Stimulated activated CD8-positive, alpha-beta memory T cell treated with anti-CD3 and anti-CD28 coated beads, Interleukin-4, amount 100 ng/mL, for 1 hour (primary cell): ENCODE measurements at places on chromosomes 16 and 17.

DNA sequence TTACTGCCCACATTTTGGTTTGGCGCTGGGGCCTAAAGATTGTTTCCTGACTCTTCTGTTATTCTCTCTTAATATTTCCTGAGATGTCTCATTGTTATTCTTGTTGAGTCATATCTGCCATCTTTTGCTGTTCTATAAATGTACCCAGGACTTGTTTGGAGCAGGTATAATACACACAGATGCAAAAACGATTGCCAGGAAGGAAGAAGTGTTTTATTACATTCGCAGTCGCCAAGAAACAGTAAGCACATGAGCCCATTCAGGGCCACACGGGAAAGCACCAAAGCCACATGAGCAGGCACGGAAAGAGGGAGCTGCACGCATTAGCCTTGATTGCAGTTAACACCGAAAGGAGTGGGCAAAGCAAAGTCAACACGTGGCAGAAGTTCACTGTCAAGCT is 70.2 kb downstream of the ARHGAP44 start:
- DNase-seq = no peak

DNA sequence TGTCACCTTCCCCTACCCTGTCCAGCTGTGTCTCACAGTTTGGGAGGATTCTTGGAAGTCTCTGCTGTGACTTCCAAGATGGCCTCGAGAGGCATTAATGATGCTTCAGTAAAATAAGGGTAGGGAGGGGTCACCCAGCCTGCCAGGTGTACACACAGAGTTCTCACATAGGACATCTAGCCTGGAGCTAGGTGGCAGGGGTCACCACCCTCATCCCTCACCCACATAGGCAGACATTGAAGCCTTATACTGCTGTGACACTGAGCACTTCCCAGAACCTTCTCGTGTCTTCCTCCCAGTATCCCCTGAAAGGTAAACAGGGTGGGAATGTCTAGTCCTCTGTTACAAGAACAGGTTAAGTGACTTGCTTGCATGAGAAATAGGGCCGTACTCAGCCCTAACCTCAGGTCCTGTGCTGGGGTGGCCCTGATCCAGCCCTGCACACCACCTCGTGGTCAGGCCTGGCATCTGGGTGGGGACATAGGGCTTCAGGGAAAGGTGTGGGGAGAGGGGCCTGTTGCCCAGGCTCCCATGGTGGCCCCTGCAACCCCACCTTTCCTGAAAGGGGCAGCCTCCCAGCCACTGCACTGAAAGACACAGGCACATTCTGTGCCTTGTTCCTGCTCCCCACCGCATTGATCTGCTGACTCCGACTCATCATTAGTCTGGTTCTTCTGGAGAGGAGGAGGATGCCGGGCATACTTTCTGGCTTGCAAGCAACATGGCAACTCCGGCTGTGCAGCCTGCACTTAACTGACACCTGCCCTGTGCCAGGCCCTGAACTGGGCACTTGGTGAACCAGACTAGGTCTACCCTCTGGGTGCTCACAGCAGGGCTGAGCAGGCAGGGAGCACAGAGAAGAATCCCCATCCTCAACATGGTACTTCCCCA is 3.6 kb upstream of the MMP15 start:
- DNase-seq = no peak

DNA sequence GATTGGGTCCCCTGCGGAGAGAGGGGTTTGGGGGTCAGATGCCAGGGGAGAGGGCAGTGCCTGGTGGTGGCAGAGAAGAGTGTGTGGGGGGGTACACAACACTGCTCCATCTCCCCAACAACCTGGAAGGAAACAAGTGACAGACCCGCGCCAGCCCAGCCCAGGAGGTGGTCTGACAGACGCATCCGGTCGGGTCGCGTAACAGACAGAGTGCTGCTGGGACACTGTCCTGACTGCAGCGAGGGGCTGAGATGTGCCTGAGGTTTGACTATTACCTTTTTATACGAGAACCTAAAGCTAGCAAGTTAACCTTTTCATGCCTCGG is 16.2 kb downstream of the UNC13D start:
- no peak for DNase-seq

DNA sequence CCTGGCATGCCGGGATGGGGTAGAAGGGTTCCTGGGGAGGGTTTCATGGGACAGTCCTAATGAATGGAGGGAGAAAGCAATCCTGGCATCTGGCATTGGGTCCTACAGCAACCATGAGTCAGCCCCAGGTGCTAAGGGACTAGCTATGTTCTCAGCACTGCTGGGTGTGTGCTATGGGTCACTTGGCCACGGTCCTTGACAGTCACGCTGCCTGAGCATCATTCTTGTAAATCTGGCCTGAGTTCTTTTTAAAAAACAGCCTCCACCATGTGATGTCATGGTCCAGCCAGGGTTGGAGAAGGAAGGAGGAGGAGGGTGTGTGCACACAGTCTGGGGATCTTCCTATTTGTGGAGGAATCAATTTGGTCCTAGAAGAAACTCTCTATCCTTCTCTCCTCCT is 6.2 kb upstream of the RAMP2 start:
- DNase-seq = no peak

- no peak for DNase-seq
Observed at GRCh38 chr16:54544553-54545180, 258.1 kb upstream of the IRX3 start.

DNA sequence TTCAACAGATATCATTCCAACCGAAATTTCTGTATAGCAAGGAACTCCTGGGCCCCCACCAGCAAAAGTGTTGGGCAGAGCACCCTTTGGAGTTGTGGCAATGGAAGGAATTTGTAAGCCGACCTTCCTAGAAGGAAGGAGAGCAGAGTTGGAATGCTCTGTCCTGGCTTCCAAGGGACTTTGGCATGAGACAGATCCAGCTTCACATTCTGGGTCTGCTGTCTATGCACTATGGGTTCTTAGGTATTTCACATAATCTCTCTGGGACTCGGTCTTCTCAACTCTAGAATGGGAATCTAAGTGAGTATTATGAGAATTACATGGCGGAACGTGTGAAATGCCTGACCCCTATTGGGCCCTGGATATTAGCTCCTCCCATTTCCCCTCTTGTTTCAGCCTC is 63.2 kb upstream of the MARCHF10 start:
- DNase-seq = no peak

DNA sequence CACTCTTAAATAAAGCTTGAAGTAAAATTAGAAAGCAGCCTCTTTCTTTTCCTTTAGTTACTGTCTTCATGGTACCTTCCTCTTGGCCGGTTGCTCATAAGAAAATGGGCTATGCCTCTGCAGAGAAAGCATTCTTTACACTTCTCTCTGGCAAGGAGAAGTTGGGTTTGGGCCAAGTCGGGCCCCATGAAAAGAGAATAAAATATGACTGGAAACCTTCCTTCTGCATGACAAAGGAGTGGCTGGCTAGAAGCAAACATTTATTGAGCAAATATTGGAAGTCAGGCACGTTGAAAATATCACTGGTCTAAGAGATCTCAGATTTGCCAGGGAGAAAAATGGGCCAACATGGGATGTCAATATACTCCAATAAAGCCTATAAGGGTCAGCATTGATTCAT is 126.1 kb downstream of the CA10 start:
- DNase-seq = no peak

DNA sequence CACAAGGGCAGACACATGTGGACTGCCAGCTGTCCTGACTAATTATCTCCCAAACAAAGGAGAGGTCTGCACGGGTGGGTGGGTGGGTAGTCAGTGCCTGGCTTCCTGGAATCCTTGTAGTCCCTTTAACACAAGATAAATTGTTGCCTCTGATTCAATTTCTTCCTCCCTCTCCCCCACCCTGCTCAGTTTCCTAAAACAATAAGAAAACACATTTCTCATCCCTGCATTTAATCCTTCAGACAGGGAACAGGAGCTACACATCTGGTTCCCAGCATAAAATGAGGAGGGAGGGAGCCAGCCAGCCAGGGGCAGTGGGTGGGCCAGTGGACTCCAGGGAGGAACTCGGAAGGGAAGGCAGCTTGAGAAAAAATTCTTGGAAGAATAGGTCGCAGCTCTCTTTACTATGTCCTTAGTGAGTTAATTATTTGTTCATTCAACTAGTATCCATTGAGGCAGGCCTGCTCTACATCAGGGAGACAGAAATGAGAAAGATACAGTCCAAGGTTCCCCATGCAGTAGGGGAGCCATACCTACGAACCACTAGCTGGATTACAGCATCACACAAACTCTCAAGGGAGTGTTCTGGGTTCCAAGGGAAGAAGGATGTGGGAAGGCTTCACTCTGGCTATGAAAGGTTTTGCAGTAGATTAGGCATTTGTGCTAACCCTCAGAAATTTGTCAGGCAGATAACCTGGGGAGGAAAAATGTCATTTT is 58.3 kb downstream of the CCT6B start:
- DNase-seq = no peak

DNA sequence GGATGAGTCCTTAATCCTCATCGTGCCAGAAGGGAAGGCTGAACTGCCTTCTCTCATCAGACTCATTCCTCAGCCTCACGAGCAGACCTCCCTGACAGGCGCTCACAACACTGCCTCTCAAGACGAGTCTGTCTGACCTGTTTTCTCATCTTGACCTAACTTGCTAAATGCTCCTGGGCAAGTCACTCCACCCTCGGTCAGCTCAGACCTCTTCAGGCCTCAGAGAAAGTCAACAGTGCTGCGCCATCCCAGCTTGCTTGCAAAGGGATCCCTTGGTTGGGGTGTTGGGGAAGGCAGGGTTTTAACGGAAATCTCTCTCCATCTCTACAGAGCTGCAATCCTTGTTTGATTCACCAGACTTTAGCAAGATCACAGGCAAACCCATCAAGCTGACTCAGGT is 15.0 kb downstream of the SERPINF1 start:
- DNase-seq = no peak

DNA sequence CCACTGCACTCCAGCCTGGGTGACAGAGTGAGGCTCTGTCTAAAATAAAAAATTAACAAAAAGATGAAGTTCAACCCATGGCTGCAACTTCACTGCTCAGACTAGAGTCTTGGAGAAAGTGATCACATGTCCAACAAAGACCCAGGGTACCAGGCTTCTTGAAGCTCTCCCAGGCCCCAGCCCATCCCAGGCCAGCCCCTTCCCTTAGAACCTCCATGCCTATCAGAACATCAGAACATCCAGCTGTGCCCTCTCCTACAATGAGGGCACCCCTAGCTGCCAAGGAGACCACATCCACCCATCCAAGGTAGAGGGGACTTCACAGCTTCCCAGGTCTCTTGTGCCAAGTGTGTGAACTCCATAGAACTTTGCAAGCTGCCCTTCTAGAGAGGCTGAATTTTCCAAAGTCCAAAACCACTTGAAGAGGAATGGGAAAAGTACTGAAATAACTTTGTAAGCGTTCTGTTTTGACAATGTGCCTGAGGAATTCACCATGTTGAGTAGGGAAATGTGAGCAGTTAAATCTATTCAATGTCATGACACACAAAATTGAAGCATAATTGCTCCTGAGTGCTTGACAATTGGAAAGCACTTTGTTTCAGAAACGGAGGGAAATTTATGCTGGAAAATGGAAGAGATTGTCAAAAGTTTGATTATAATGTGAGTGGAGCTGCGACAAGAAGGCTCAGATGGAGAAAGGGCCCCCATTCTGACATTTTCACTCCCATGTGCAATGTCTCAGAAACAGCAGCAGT is 230.4 kb downstream of the ZNF423 start:
- DNase-seq = no peak

- no peak for DNase-seq
Observed at GRCh38 chr16:8847623-8848022, 21.2 kb downstream of the CARHSP1 start.

- no peak for DNase-seq
Observed at GRCh38 chr17:18382441-18383078, 5.0 kb downstream of the EVPLL start.

DNA sequence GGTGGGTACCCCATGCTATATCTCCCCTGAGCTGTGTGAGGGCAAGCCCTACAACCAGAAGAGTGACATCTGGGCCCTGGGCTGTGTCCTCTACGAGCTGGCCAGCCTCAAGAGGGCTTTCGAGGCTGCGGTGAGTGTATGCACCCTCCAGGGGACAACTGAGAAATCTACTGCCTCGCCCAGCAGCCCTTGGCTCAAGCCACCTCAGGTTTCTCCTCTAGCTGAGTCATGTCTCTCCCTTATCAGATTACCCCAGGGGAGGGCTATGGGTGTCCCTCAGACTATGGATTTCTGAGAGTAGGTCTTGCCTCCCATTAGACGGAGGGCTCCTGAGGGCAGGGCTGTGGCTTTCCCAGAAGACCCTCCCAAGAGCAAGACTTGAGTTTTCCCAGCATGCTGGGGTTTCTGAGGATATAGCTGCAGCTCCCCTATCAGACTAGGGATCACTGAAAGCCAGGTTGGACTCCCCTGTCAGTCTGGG is 6.7 kb downstream of the NEK8 start:
- no peak for DNase-seq

GRCh38 chr17:67628580-67629013 is 89.1 kb upstream of the NOL11 start:
- no peak for DNase-seq

GRCh38 chr17:73718912-73719311 is 74.7 kb upstream of the SDK2 start:
- DNase-seq = no peak

DNA sequence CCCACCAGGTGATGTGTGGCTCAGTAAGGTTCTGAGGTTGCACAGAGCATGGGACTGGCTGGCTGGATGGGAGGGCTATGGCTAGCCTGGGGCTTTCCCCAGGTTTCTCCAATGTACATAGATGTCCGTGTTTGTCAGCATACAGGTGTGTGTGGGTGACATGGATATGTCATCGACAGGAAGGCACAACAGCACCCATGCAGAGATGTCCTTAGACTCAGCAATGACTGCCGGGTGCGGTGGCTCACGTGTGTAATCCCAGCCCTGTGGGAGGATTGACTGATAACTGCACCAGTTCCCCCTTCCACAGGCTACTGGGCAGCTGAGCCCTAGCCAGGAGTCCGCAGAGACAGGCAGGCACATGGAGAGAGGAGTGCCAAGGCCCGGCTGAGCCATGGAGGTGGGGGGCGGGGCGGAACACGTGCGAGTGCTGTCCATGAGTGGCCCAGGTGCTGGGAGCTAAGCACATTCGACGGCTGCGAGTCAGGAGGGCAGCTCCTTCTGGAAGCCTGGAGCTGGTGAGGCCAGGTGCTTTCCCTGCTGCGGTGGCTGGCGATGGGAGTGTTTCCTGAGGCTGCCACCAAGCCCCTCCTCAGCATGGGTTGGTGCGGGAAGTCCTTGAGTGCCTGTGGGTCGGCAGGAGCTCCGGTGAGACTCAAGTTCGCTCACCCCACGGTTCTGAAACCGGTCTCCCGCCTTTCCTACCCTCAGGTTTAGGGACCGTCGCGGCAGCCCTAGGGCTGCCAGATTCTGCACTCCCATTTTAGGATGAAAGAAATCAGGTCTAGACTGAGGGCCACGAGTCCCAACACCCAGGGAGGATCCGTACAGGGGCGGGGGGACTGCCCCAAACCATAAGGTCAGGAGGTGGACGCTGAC is 858 bp upstream of the ASPSCR1 start:
- no peak for DNase-seq

GRCh38 chr17:58004060-58004459 is 3.0 kb downstream of the SRSF1 start:
- no peak for DNase-seq

DNA sequence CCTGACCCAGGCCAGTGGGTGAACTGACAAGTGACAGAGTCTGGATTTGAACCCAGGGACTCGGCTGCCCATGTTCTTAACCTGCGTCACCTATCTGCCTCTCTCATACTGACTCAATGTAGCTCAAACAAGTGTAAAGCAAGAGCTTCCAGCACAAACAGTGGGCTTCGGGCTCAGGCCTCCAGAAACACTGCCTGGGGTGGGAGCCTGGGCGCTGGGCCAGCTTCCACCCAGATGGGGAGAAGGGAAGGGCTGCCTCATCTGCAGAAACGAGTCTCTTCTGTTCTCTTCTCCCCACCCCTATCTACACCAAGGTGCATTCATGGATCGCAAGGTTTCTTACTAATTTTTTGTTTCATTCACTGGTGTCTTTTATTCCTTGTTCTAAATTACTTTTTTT is 1.3 kb downstream of the CDRT4 start:
- DNase-seq = no peak

GRCh38 chr17:81187586-81188490 is 21.8 kb upstream of the AATK start:
- DNase-seq = no peak
